ENCODE measurements at places on chromosomes 7 and 10.

- DNase-seq, result no peak
Observed at GRCh38 chr7:149218469-149219420, 20.7 kb upstream of the ZNF212 start.

DNA sequence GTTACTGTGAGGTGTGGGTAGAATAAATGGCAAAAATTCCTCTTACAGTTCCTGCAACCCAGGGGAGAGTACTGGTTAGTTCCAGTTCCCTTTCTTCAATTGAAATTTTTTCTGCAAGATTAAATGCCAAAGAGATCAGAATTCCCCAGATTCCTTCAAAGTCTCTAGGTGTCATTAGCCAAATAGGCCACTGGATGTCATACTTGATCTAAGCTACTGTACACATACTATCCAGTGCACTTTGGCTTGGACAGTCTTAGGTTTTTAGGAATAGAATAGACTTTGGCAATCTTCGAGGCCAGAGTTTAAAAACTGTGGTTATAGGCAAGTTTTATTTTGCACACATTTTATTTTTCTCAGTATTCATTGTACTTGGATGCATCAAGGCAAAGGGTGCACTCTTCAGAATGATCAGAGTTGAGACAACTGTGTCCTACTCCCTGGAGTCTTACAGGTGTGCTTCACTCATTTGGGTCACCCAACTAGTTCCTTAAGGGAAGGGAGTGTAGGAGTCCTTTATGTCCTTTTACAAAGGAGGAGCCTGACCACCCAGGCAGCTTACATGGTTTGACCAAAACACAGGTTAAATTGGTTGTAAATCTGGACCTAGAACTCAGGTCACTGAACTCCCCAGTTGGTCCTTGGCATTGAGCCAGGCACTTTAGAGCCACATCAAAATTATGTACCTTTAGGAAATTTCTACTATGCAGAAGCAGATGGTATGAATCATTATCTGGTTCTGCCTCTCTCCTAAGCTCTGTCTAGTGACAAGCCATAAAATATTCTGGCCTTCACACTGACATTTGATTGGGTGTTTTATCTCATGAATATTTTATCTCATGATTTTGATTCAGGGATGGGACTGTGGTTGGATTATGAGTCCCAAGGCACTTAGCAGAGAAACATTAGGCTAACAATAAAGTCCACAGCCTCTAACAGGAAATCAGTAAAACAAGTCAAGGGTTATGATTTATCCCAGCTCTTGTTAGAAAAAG, 49.5 kb downstream of the ASAH2B start:
- DNase-seq, result no peak

DNA sequence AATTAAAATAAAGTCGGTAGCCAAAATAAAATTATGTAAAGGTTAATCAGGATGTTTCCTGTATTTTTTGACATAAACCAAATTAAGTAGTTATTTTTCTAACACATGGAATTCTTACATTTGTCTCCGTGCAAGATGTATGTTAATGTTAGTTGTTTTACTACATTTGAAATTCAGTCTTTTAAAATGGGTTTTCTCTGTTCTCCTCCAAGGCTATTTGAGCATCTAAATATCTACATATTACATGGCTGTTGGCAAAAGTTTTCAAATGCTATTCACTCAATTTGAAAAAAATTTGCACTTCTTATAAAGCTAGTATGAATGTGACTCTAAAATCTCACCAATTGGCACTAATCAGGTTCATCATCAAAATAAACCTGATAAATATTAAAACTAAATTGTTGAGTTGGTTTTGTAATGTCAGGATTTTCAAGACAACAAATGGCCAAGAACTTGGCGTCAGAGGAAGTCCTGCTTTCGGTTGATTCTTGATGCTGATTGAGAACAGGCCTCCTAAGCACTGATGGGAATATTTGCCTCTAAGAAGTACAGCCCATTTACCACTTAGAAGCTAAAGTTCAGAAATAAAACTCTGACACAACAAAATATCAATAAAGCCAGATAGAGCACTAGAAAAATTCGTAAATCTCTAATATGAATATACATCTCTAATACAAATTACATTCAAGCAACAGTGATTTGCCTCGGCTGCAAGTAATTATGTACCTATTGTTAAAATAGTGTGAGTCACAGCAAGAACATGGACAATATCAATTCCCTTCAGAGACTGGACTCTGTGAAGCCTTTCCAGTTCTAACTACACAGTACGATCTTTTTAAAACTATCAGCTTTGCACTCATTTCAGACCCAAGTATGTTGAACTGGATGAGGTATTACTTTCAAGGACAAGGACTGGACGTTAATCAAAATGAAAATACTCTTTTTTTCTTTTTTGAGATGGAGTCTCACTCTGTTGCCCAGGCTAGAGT, 733.1 kb upstream of the C7orf33 start:
- DNase-seq, result no peak

DNA sequence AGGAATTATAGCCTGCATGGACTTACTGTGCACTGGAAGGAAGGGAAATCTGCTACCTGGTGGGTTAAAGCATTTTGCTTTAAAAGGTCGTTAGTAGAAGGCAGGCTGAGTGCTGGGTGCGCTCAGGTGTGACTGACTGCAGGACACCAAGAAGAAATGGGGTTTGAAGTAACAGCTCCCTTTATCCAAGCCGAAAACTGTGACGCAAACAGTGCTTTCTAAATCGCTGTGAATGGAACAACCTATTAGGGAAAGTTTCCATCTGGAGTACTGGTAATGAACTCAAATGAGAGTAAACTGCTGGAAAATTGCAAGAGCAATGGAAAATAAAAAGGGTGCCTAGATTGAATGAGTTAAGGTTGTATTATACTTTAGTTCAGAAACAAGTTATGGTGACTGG, 95.3 kb downstream of the CNNM2 start:
- DNase-seq, result no peak

GRCh38 chr7:112362731-112363131, 87.5 kb upstream of the IFRD1 start:
- peak; percentile 79 for DNase-seq

GRCh38 chr10:38027986-38028385, 17.5 kb downstream of the ZNF33A start:
- no peak for DNase-seq

DNA sequence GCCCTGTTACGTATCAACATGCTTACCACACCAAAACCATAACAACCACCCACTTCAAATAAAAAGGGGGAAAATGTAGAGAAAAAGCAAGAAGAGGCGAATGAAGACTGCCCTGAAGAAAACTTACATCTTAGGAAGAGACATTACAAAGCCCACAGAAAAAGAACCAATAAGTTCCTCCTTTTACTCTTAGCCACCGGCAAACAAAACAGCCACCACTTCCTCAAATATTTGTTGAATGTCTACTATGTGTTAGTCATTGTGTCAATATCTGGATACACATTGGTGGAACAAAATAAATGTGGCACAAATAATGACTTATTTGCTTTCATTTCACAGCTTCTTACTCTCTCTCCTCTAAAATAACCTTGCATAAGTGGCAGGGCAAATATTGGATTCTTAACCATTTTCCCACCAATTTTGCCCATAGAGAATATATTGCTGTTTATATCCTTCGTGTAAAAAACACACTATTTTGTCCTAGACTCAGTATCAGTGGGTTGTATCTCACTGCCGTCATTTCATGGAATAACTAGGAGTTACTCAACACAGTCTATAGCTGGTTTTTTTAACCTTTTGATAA, 106.8 kb downstream of the ANK3 start:
- no peak for DNase-seq

GRCh38 chr7:131052285-131052904, 275.3 kb upstream of the MKLN1 start:
- no peak for DNase-seq

GRCh38 chr10:33335801-33336581, 1.5 kb upstream of the NRP1 start:
- no peak for DNase-seq

DNA sequence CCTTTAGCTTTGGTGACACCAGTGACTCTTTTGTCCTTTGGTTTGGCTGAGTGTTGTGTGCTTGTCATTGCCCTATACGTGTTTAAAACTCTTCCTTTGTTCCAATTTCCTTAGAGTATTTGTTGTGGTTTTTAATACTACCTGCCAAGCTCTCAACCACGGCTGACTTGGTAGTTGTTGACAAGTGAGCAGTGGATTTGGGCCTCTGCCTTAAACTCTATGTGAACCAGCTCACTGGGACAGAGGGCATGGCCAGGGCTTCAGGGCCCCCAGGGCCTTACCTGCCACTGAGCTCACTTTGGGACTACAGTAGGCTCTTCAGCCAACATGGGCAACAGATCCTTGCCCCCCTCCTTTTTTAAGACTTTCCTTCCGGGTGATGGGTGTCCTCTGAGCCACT, 9.6 kb upstream of the DMBT1 start:
- DNase-seq, result no peak

- DNase-seq, result no peak
Observed at GRCh38 chr7:150396426-150396825, 17.3 kb downstream of the ZNF775 start.

DNA sequence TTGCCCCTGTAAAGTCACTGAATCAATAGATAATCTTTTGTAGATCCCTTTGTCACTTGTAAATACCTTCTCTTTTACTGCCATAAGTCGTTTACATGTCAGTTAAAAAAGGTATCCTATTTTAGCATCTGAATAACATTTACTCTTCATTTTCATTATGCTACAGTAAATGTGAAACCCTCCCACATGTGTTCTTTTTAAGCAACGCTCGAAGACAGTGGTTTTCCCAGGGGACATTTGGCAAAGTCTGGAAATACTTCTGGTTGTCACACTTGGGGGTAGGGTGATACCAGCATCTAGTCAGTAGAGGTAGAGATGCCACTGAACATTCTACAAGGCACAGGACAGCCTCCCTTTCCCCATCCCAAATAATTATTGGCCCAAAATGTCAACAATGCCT, 23.7 kb downstream of the ATAD1 start:
- no peak for DNase-seq

DNA sequence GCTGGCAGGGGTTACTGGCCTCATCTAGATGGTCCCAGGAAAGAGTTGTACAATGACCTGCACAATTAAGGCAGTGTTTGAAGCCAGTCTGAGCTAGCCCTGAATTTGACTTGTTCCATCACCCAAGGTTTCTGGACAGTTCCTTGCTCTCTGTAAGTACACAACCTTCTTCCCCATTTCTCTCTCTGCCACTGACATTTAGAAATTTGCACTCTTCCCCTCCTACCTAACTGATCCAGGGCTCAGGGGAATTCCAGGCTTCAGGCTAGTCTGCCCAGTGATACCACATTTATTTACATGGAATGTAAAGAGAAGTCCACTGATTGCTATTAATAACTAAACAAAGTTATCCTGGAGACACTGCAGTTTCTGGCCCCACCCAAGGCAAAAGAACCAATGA, 139.0 kb upstream of the GPR26 start:
- no peak for DNase-seq

GRCh38 chr10:85265121-85265520, 936.7 kb downstream of the CCSER2 start:
- no peak for DNase-seq

- no peak for DNase-seq
Observed at GRCh38 chr7:128868624-128869137, 6.0 kb downstream of the ATP6V1F start.

DNA sequence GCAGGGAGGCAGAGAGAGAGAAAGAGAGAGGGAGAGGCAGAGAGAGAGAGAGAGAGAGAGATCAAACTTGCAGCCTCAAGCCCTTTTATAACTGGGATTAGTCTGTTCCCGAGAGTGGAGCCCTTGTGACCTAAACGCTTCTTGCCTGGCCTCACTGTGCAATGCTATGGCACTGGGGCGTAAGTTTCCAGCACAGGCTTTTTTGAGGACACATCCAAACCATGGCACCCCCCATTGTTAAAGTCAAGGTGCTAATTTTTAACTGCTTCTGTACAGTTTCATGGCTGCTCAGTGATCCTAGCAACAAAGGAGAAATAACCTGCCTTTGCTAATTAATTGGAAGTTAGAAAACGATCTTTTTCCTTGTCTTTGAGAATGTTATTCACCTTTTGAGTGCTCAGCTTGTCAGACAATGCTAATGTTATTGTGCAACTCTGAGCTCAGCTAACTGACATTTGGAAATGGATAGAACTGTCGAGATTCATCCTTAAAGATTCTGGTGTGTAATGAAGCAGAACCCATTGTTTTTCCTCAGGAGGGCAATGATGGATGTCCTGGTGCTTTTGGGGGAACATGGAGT, 268.4 kb downstream of the GLRX3 start:
- no peak for DNase-seq

DNA sequence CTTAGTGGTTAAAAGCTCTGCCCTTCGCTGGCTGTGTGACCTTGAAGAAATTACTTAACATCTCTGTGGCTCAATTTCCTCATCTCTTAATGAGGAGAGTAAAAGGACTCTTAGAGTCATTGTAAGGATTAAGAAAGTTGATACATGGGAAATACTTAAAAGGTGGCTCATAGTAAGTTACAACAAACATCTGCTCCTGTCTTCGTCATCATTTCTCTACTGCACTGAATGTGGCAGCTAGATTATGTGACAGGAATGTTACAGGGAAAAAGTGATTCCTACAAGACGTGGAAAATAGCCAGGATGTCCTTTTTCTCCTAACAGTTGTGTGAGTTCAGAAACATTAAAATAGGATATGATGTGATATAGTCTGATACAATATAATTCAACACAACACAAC, 184.7 kb downstream of the FRMD4A start:
- DNase-seq, result no peak

GRCh38 chr10:91313796-91314485, 93.5 kb downstream of the PCGF5 start:
- DNase-seq, result no peak

Data from NCI-H187 (cell line).